ENCODE measurements at places on chromosomes 5 and 9. TPM values are rescaled to one million over a fixed set of nuclear protein-coding genes. Genes with fewer than 3 reads are reported as not detected.

The ALDH1A1 gene
- 561 TPM for total RNA-seq

DNA sequence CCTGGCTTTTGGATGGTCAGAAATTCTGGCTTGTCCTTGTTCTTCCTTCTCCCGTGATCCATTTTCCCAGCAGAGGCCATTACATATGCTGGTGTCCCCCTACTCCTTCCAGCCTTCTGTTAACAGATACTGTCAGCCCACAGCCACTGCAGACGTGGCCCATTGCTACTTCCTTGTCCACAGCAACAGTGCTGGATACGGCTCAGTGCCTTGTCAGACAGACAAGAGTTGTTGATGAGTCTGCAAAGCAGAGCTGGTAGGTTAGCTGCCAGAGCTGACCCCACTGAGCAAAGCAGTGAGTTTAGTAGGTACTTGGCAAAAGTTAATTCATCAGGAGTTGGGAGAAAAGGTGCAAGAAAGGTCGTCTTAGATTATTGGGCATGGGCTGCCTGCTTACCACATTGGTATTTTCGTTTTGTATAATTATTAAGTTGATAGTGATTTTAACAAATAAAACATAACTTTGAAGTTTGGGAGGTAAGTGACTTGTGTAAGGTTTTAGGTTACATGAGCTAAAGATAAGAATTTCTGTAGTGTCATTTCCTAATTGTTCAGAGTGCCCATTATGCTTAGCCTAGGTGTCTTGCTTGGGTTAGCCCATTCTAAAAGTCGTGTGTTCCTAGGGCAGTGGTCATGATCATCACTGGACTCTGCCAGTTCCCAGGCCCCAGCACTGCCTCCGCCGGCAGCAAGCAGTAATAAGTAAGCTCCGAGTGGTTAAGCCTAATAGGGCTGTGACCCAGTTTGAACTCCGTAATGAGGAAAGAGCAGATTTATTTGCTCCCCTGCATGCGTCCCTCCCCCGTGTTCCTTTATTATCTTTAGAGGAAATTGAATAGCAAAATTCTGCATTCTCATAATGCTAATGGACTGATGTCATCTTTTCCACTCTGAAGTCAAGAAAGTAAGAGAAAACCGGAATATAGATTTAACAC, 292.0 kb downstream of the FANCC start:
- no peak for DNase-seq

GRCh38 chr9:113274474-113275156, 757 bp downstream of the CDC26 start:
- DNase-seq = no peak

DNA sequence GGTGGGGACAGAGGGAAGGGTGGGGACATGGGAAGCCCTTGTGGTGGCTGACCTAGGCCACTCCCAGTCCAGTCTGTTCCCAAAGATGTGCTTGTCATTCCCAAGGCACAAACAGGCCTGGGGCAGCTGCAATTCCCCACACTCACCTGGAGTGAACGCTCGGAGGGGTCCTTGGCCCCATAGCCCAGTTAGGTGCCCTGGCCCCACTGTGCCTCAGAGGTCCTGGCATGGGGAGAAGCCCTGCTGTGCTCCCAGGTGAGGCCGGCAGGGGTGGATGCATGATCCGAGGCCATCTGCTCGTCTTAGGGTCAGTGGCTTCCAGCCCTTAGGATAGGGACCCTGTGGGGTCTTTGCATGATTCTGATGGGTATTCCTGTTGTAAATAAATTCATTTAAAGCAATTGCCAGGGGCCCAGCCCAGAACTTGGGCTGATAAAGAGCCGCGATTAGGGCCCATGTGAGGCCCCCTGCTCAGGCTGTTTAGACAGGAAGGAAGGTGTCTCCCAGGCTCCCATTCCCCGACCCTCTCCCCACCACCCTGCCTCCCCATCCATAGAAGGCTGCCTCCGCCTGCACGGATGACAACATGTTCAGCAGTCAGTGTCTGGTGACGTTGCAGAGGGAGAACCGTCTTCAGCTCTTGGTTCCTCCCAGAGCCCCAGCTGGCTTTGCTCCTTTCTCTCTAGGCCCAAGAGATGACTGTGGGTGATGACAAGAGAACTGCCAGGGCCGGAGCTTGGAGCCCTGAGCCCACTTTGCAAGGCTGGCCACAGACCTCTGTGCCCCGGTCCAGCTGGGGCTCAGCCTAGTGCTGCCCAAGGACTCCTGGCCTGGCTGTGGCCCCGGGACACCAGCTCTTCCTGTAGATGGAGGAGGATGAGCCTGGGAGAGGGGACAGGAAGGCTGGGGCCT, 28.4 kb upstream of the IRX4 start:
- no peak for DNase-seq

GRCh38 chr9:21053851-21054250, 22.4 kb upstream of the HACD4 start:
- DNase-seq = no peak

- no peak for DNase-seq
Observed at GRCh38 chr9:75539523-75539922, 350.9 kb upstream of the PCSK5 start.

DNA sequence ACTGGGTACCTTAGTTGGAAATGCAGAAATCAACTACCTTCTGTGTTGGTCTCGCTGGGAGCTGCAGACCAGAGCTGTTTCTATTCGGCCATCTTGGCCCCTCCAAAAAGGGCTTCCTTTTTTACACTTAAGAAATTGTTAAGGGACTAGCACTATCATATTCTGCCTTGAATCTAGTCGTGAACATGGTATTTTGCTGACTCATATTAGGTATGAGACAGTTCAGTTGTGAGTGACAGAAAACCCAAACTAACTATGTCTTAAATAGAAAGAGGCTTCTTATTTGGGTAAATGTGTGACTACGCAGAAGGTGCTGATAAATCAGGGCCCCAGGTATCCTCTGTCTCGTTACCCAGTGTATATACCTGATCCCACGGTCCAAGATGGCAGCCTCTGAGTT, 298.2 kb downstream of the EDIL3 start:
- DNase-seq = no peak

Data from Peyer's patch (tissue), 4 donors.